ENCODE measurements at places on chromosomes 12 and 14.
A peak's percentile ranks its signal among the peaks of the same experiment; 100 is the strongest.

- no peak for DNase-seq
Measured at GRCh38 chr12:66584673-66585072, 94.2 kb downstream of the GRIP1 start.

DNA sequence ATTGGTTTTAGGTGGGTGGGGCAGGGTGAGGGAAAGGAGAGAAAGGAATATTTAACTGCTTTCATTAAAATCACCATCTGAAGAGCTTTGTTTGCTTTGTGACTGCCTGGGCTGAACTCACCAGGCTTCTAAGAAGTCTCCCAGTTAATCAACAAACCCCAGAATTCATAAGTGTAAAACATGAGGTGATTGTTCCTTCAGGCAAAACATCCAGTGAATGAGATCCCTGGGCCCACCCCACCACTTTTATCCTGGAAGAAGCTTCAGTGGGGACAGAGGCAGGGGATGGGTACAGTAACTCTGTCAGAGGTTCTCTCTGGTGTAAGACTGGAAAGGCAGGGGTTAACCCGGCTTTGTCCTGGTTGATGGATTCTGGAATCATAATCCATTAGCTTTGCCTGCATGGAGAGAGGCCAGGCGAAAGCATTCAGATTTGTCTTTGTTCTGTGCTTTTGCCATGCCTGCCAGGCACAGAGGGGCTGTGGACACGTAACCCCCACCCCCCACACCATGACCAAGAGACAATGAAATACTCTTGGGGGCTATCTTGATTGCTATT lies 16.7 kb downstream of the PDE1B start:
- no peak for DNase-seq

DNA sequence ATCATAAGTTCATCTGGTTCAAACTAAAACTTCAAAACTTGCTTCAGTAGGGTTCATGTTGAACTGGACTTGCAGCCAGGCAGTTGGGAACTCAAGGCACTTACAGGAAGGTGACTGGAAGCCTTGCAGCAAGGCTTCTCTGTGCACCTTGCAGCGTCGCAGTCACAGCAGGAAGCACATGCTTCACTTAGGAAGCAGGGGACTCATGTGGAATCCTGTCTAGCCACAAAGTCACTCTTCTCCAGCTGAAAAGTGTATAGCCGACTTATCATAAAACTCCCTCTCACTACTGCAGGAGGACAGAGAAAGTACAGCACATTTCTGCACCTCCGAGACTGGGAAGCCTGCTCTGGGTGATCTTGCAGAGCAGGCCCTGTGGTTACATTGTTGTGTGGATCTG lies 114.0 kb upstream of the PRB2 start:
- DNase-seq: no peak

- DNase-seq: no peak
Measured at GRCh38 chr12:103501447-103501846, 5.7 kb upstream of the C12orf42 start.

- DNase-seq: no peak
Measured at GRCh38 chr12:131375972-131376345, 334.9 kb upstream of the SFSWAP start.

GRCh38 chr12:109764776-109765445 lies 51.3 kb downstream of the FAM222A start:
- DNase-seq: no peak

GRCh38 chr14:58750321-58751269 lies 112.8 kb downstream of the DACT1 start:
- DNase-seq: no peak

DNA sequence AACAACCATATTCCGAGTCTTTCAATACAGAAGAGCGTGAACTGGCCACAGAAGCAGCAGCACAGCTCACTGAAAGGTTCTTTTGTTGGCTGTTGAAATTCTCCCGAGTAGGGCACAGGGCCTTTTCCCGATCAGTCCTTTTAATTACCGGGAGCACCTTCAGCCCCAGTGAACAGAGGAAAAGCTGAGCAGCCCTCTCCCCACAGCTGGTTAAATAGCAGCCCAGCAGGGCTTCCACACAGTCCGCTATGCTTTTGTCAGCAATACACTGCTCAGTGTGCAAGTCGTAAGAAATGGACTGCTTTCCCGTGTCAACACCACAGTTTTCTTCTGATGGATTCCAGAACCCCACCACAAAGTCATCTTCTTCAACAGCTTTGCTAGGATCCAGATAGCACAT lies 61.3 kb downstream of the DICER1 start:
- no peak for DNase-seq

- DNase-seq: no peak
Measured at GRCh38 chr12:104562763-104563162, 106.0 kb downstream of the CHST11 start.

DNA sequence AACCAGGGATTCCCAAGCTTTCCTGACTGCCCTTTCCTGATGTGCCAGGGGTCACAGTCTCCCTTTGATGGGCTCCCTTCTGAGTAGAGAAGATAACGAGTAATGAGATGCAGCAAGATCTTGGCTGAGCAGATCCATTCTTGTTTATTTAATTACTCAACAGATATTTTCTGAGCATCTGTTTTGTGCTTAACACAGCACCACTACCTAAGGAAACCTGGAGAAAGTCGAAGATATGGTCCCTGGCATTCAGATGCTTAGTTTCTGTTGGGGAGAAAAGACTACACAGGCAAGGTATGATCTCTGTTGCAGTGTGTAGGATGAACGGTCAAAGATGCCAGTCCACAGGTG lies 3.9 kb downstream of the AJUBA start:
- DNase-seq: no peak

- DNase-seq: peak; percentile 75
Measured at GRCh38 chr14:100289916-100290606, 16.2 kb downstream of the SLC25A29 start.

- DNase-seq: no peak
Measured at GRCh38 chr14:61475316-61475715, 153.9 kb downstream of the PRKCH start.

DNA sequence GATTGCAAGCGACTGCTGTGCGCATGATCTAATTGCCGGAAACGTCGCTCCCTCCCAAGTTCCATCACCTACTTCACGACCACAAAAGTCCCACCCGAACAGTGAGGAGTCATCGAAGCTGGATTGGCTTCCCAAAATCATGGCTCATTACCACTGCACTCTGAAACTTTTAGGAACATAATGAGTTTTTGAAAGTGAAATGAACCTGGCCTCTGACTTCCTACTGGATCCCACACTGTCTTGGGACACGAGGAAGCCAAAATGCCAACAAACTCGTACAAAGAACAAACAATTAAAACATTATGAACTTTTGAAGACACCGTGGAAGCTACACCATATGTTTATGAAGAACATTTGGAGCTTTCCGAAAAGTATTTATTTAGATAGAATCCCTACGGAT lies 334.8 kb upstream of the TMPO start:
- DNase-seq: no peak

DNA sequence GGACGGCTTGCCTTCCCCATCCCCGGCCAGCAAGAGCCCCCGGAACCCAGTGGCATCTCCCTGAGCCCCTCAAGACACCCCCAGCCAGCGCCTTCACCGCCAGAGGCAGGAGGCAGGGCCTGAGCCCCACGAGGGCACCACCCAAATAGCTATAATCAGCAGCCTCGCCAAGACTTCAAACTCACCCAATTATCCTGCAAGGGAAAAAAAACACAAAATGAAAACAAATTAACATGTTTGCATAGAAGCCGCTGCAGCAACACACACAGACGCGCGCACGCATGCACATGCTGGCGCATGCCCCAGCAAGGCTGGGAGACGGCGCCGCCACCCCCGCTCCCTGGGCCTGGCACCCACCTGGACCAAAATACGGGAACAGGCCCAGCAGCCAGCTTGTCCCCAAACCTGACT lies 15.8 kb downstream of the FAM222A start:
- DNase-seq: no peak

GRCh38 chr12:77049767-77050353 lies 15.5 kb downstream of the E2F7 start:
- peak; percentile 18 for DNase-seq

GRCh38 chr12:29455087-29455486 lies 42.4 kb downstream of the OVCH1 start:
- no peak for DNase-seq

DNA sequence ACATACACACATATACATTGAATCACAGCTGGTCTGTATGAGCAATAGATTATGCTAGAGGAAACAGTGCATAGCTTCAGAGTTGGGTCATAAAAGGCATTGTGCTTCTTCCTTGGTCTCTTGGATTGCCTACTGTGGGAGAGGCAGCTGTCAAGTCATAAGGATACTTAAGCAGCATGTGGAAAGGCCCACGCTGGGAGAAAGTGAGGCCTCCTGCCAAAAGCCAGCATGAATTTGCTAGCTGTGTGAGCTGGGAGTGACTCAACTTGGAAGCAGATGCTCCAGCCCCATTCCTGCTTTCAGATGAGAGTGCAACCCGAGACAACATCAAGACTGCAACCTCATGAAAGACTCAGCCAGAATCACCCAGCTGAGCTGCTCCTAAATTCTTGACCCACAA lies 311.9 kb upstream of the TBX3 start:
- DNase-seq: no peak

- no peak for DNase-seq
Measured at GRCh38 chr12:8605057-8605456, 7.6 kb downstream of the AICDA start.

- peak; percentile 12 for DNase-seq
Measured at GRCh38 chr12:126747530-126748149, 1519.3 kb upstream of the TMEM132C start.

- peak; percentile 79 for DNase-seq
Measured at GRCh38 chr12:117063162-117063911, 35.9 kb downstream of the TESC start.

DNA sequence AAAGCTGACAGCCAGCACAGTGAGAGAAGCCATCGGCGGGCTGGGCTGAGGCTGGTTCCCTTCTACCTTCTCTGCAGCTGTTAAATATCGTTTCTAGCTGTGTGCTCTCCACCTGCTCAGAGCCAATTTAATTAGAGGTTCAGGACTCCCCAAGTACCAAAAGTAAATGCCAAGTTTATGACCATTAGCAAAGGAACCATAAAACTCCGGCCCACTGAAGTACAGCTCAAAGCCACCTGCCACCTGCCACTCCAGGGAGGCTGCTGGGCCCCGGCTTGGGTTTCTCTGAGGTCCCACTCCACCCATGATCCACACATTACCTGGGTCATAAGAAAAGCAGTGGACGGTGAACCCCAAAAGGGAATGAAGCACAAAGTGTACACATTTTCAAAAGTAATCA lies 272.8 kb downstream of the KSR2 start:
- DNase-seq: no peak

GRCh38 chr12:3727877-3728632 lies 24.9 kb downstream of the CRACR2A start:
- DNase-seq: no peak

DNA sequence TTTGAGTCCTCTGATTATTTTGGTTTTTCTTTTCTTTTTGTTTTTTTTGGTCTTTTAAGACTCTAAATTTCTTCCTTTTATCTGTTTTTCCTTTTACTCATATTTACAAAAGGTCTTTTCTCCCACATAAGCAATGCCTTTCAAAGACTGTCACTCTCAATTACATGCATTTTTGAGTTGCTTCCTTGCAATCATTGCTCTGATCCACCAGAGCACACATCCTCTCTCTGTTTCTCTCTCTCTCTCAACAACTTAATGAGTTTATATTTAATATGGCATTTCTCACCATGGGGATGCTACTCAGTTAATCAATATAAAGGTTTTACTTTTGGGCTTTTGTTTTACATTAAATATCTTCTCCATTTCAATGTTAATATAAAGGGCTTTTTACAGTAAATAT lies 62.7 kb upstream of the OR10AD1 start:
- DNase-seq: no peak

DNA sequence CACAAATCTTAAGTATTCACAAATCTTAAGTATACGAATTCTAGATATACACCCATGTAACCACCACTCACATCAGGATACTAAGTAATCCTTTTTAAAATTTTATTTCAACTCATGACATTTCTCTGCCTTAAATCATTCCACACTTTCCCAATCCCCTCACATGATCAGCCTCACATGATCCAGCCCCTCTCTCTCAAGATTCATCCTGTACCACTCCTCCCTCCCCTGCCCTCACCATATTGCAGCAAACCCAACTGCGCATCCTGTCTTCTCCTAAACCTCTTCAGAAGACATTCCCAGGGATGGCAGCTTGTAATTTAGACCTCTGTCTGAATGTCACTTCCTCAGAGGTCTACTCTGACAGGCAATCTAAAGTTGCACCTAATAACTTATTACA lies 1.7 kb upstream of the EIF4B start:
- DNase-seq: no peak

GRCh38 chr14:100652744-100653143 lies 65.5 kb upstream of the BEGAIN start:
- DNase-seq: no peak

GRCh38 chr12:124898200-124898922 lies 16.1 kb downstream of the UBC start:
- no peak for DNase-seq

DNA sequence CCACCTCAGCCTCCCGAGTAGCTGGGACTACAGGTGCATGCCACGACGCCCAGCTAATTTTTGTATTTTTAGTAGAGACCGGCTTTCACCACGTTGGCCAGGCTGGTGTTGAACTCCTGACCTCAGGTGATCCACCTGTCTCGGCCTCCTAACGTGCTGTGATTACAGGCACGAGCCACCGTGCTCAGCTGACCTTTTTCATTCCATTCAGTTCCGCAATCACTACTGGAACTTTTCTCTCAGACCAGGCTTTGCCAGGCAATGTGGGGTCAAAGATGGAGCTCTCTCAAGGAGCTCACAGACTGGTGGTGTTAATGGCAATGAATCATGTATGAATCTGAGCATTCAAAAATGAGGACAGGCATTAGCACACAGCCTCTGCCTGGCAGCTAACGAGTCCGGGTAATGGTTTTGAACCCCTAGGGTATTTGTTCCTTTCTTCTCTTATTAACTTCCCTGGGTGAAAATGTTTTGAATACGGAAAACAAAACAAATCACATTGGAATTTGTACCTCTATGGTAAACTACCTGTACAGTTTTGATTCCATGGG lies 9.4 kb upstream of the TCHP start:
- no peak for DNase-seq

- no peak for DNase-seq
Measured at GRCh38 chr12:127172861-127173260, 1094.1 kb upstream of the TMEM132C start.

DNA sequence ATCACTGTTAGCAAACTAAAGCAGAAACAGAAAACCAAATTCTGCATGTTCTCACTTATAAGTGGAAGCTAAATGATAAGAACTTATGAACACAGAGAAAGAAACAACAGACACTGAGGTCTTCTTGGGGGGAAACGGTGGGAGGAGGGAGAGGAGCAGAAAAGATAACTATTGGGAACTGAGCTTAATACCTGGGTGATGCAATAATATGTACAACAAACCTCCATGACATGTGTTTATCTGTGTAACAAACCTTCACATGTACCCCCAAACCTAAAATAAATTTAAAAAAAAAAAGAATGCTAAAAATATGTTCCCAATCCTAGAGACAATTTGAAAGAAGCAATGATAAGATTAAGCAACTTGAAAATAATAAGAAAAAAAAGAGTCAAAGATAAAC lies 89.5 kb downstream of the SOX5 start:
- DNase-seq: no peak

- no peak for DNase-seq
Measured at GRCh38 chr12:78290606-78291345, 460.1 kb downstream of the NAV3 start.

GRCh38 chr14:85599939-85600338 lies 70.0 kb downstream of the FLRT2 start:
- no peak for DNase-seq

- DNase-seq: no peak
Measured at GRCh38 chr14:104855532-104856090, 9.5 kb upstream of the CEP170B start.

All from CMK (cell line).